ENCODE measurements at places on chromosomes 5 and 9.

DNA sequence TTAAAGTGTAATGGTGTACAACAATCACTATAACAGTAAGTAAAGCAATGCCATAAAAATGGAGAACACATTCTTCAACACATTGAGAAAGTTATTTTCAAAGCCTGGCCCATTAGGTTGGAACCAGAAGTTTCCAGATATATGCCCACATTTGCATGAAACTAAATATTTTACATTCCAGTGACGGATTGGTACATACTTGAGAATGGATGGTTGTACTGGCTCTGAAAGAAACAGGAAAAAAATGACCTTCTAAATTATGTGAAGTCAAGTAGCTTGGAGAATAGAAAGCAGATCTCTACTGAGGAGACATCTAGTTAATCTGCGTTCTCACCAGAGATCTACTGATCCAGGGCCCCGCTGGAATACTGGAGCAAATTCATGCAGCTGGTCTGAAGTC, 1037.0 kb downstream of the NR2F1-AS1 start:
- no peak for DNase-seq

GRCh38 chr9:114124666-114125475, 25.8 kb upstream of the KIF12 start:
- DNase-seq: no peak

GRCh38 chr5:139223481-139223880, 25.3 kb upstream of the SIL1 start:
- no peak for DNase-seq

- DNase-seq: no peak
These were observed 153.0 kb downstream of the FER start for GRCh38 chr5:108900668-108901067.

- no peak for DNase-seq
These were observed 276.8 kb upstream of the RORB start for GRCh38 chr9:74220327-74220726.

- DNase-seq: no peak
These were observed 102.5 kb downstream of the ST8SIA4 start for GRCh38 chr5:100800562-100800961.

DNA sequence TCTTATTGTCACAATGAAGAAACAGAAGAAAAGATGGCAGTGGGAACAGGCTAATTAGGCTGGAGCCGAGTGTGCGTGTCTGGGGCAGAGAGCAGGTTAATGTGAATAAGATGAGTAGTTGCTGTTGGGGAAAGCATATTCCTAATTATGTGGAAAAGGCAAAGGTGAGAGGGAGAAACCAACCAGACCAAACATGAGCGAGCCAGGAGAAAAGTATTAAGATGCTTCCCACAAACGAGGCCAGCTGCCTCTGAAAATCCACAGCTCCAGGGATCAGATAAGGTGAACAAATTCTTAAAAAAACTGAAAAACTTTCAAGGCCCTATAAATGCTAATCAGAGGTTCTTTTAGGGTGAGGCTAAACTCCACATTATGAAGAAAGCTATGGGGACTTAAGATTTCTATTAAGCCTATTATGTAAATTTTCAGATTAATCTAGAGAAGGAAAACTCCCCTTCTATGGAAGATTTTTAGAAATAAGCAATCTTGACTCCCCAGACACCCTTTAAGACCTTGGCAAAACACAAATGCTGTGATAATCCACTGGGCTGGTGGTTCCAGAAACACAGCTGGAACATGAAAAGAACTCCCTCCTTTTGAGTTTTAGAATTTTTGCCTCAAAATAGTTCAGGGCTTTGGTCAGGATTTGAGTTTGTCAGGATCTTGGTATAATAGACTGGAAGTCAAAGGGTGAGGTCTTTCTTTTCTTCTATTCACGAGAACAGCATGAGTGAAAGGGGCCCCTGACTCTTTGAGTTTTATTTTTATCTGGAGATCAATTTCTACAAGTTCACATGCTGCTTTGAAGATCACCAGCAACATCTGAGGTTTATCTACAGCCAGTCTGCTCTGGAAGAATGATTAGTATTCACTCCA, 238.1 kb downstream of the SPOCK1 start:
- DNase-seq: no peak

GRCh38 chr5:66223637-66224036, 79.5 kb downstream of the SREK1 start:
- DNase-seq: no peak

- DNase-seq: no peak
These were observed 588.6 kb upstream of the MEF2C start for GRCh38 chr5:89471541-89471940.

- no peak for DNase-seq
These were observed 200.1 kb upstream of the DAB2 start for GRCh38 chr5:39624890-39625289.

- DNase-seq: peak; percentile 67
These were observed 28.6 kb downstream of the PCDH1 start for GRCh38 chr5:141849415-141850243.

- no peak for DNase-seq
These were observed 29.8 kb upstream of the ENHO start for GRCh38 chr9:34552606-34552981.

GRCh38 chr5:62385131-62385530, 18.6 kb downstream of the DIMT1 start:
- DNase-seq: no peak

GRCh38 chr5:159877894-159878448, 38.3 kb upstream of the ADRA1B start:
- no peak for DNase-seq

GRCh38 chr5:112338681-112339337, 80.3 kb downstream of the EPB41L4A start:
- DNase-seq: no peak

GRCh38 chr5:177372910-177373309, 11.3 kb upstream of the SLC34A1 start:
- DNase-seq: no peak

- peak; percentile 34 for DNase-seq
These were observed 50.1 kb upstream of the SMAD5 start for GRCh38 chr5:136082390-136083193.

DNA sequence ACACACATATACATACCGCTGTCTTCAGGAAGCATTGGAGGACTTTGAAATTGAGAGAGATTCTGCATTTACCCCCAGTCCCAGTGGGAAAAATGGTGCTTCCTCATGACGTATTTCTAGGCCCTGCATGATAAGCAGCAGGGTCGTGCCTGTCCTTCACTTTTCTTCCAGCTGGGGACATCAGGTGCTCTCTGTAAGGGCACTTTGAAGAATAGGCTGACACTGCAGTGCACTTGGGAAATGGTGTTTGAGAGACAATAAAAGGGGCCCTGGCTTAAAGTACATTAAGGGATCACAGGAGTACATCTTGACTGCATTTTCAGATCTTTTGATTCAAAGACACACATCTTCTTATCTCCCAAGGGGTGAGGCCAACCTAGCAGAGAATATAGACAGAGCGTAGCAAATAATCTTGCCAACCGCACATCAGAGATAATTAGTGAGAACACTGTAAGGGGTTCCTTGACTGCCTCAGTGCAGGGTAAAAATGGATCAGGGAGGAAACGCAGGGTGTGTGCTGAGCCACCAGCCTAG, 437.9 kb downstream of the CSNK1G3 start:
- no peak for DNase-seq

DNA sequence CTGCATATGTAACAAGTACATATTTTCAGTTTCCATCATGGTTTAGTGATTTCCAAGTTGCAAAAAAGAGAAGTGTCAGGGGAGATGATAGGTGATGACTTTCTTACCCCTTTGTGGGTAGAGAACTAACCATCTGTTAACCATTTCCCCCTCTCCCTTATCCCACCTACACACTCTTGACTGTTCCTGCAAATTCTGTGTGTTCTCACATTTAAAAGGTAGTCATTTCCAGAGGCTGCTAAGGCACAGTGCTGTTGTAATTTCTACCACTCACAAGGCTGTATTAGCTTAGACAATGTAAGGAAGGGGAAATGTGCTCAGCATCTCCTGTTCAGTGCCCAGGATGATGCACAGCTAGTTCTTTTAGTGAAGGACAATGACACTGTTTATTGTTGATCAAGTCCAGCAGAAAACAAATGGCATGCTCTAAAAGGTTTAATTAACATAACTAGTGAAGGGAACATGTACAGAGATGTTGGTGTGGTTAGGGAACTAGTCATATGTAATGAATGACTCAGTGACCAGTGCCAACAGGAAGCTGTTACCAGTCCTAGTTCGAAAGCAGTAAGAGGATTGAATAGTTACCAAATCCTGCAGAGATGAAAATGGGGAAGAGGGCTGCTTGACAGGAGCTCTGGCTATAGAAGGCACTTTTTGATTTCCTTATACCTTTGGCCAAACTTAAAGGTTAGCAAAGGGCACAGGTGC, 165.1 kb downstream of the PLK2 start:
- DNase-seq: no peak

DNA sequence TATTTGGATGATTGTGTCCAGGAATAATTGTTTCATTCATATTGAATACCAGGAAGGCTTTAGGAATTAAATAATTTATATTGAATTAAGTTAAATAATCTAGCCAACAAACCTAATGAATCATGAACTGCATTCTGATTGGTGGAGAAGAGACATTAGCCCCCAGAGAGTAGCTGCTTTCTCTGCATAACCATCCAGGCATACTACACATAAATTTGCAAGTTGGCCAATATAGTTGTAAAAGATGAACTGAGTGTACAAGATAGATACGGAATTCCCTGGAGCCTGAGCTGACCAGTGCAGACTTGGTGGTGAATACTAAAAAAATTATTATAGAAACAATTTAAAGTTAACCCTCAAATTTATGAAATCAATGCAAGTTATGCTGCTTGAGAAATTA, 311.8 kb upstream of the KIF2A start:
- no peak for DNase-seq

DNA sequence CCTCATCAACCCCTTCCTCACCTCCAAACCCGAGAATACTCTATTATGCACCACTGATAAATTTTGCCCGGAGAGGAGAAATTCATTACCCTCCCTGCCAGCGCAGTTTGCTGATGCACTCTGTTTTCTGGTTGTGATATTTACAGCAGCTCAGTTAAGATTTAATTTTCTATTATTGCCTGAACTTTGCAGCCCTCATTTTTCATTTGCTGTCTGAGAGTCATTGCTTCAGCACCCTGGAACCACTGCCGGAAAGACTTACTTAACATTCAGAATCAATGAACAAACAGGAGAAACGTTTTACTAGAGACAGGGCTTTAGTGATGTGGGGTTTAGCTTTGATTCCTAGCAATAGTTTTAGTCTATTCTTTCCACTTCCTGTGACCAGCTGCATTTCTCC, 56.7 kb upstream of the MAMDC2 start:
- no peak for DNase-seq

DNA sequence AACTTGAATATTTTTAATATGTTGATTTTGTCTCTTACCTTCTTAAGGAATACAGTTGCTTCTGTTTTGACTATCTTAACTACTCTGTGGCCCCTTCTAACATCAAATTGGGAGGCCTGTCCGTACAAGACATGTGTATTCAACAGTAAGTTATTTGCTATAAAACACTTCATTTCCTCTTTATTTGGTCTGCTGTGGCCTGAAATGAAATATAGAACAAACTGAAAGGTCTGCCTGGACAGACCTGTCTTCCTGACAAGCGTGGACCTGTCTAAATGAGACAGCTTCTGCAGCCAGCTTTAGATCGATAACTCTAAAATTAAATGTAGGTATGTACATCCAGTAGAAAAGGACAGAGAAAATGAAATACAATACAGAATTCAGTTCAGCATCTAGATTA, 2.2 kb upstream of the LPAR1 start:
- DNase-seq: no peak

DNA sequence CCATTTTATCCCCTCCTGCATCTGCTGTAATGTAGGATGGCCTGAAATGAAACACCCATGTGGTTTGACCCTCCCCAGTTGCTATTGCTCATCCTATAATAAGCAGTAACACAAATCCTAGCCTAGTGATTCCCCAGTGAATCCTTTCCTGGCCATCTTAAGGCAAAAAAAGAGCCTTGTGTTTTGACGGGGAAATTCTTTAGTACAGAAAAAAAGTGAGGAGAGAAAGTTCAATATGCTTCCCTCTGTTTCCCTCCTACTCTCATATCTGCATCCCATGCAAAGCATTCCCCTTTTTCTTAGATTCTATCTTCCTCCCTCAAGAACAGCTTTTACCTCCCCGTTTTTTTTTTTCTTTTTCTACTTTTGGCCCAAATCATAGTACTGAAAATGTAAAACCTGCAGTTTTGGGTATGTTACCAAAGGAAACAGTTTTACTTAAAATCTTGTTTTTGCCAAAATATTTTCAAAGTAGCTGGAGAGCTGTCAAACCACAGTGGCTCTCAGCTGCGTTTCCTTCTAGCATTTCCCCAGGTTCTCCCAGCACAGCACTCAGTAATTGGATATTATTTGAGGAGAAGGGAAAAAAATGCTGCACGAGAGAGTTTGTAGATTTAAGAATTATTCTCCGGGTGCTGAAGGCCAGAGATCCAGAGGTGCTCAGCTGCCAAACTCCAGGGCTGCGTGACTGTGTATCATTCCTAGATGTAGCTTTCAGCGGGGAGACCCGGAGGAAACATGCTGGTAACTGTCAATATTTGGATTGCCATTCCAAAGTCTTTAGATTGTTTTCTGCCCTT, 321.4 kb downstream of the NPR3 start:
- no peak for DNase-seq

DNA sequence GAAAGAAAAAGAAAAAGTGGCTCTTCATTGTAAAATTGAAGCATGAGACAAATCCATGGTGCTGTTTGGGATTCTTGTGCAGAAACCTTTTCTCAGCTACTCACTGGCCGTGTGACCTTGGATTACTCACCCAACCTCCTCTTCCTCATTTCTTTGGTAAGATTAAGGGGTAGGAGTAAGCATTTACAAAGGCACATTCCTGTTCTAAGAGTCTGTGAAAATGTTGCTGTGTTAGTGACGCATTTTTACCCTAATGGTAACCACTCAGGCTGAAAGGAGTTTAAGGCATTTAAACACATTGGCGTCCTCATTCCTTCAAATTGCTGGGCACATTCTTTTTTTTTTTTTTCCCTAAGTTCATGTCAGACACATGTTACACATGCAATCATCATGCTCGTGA, 4.3 kb downstream of the RAI14 start:
- DNase-seq: no peak

DNA sequence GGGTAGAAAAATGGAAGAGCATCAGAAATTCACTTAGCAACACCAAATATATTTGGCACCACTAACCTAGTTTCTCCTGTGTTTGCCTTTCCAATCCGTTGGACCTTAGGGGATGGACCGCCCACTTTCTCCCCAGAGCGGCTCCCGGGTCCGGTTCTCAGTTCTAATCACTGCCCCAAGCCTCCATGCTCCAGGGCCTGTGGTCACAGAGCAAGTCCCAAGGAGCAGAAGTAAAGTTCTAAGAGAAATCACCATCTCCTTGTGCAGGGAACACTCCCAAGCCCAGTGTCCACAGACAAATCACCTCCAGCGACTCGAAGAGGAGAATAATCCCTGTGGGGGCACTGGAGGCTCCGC, 728 bp upstream of the SLC1A1 start:
- no peak for DNase-seq

- DNase-seq: no peak
These were observed 33.0 kb downstream of the POU5F2 start for GRCh38 chr5:93708442-93708841.

DNA sequence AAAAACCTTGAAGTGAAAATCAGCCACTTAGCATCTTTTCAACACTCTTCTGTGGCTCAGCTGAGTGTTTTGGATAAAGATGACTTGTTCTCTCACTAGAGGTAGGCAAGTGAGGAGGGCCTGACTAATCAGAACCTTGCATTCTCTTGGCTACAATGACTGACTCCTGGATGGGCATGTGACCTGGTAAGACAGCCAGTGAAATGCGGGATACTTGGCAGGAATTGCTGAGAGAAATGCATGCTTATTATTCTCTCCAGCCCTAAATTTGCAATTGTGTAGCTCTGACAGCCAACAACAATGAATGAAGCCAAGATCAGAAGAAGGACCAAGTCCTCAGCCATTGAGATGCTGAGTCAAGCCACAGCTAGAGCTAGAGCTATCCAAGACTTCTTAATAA, 490.5 kb upstream of the ZNF608 start:
- DNase-seq: no peak

Data from hematopoietic multipotent progenitor cell treated with erythropoietin and hydrocortisone succinate and interleukin-3 and kit ligand, for 15 days (in vitro differentiated cells).